ENCODE measurements at places on chromosomes 16 and 17. TPM values are rescaled to one million over a fixed set of nuclear protein-coding genes. Genes with fewer than 3 reads are reported as not detected.

WNT9B gene
- total RNA-seq = not detected

CHST5 gene
- total RNA-seq = 41.4 TPM

CDH8 gene
- total RNA-seq = 1.5 TPM

GRCh38 chr16:87780385-87780989 lies 14.7 kb upstream of the KLHDC4 start:
- H3K4me3 ChIP-seq = no peak overlapping the region
- peaks cover 10% of the 10 kb centered on the region for H3K4me1 ChIP-seq
- H3K36me3 ChIP-seq = no peaks in the 10 kb centered on the region
- peak; percentile 49 for DNase-seq

DNA sequence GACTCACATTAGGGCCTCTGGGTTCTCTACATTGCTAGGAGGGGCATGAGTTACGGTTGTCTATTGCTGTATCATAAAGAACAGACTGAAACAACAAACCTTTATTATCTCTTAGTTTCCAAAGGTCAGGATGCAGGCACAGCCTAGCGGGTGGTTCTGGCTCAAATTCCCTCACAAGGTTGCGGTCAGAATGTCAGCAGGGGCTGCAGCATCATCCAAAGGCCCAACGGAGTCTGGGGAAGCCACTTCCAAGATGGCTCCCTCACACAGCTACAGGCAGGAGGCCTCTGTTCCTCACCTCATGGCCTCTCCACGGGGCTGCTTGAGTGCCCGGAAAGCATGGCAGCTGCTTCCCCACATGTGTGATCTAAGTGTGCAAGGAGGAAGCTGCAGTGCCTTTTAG lies 29.6 kb upstream of the ZFPM1 start:
- H3K27ac ChIP-seq = no peak overlapping the region
- H3K4me3 ChIP-seq = no peak overlapping the region
- no peaks in the 10 kb centered on the region for H3K36me3 ChIP-seq
- no peak for DNase-seq
- H3K4me1 ChIP-seq = no peaks in the 10 kb centered on the region
- peaks cover 2% of the 10 kb centered on the region for H3K27me3 ChIP-seq

GRCh38 chr17:79803997-79804855 lies 7.3 kb upstream of the CBX8 start:
- H3K27me3 ChIP-seq = peaks cover 100% of the 10 kb centered on the region
- DNase-seq = no peak
- H3K36me3 ChIP-seq = no peaks in the 10 kb centered on the region
- H3K4me1 ChIP-seq = no peaks in the 10 kb centered on the region
- H3K27ac ChIP-seq = no peak overlapping the region
- no peak overlapping the region for H3K4me3 ChIP-seq

DNA sequence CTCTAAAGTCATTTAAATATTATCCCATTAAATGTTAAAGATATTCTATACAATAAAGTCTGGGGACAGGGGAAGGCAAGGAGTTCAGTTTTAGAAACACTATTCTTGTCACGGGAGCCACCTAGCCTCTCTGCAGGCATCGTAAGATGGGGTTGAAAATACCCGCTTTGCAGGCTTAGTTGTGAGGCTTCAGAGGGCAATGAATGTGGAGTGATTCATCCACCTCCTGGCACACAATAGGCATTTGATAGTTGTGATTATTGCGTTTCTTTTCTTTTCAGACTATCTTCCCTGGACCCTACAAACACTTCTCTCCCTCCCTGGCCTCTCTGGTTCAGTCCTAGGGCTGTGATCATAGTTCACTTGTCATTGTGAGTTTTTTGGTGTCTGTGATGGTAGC lies 19.6 kb downstream of the GLP2R start:
- H3K4me1 ChIP-seq = peaks cover 10% of the 10 kb centered on the region
- H3K36me3 ChIP-seq = no peaks in the 10 kb centered on the region
- no peaks in the 10 kb centered on the region for H3K27me3 ChIP-seq
- H3K27ac ChIP-seq = no peak overlapping the region
- no peak overlapping the region for H3K4me3 ChIP-seq

DNA sequence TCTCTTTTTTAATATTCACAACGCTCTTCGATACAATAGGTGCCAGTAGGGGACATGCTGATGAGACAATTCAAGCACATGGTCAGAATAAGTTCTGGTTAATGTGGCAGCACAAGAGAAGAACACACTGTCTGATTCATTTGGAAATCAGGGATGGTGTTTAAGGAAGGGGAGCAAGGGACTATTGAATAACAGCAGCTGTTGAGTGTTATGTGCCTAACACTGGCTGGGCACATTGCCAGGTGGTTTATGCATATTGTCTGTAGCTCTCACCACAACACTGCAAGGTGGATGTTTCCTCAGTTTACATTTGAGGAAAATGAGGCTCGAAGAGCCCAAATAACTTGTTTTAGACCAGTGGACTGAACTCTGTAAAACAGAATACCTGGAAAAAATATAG lies 44.2 kb downstream of the LYRM9 start:
- H3K27ac ChIP-seq = no peak overlapping the region
- DNase-seq = no peak
- H3K36me3 ChIP-seq = no peaks in the 10 kb centered on the region
- no peaks in the 10 kb centered on the region for H3K27me3 ChIP-seq

DNA sequence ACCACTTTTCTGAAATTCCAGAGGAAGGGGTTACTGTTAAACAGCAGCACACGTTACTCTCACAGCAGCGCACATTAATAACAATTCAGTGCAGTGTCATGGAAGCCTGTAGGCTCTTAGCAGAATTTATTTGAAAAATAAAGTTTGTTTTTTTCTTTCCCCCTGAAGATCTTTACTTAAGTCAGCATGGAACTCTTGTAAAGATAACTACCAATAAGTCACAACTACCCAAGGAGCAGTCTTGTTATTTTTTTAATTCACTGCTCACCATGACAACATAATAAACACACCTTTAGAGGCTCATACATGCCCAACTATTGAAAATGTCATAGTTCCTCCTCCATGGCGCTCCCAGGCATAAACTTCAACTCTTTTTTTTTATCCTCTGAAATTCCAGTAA lies 31.8 kb upstream of the PSMD7 start:
- no peak overlapping the region for H3K4me3 ChIP-seq
- H3K4me1 ChIP-seq = no peaks in the 10 kb centered on the region
- DNase-seq = no peak
- H3K36me3 ChIP-seq = no peaks in the 10 kb centered on the region
- H3K27me3 ChIP-seq = no peaks in the 10 kb centered on the region

Measured in transverse colon (tissue), 4 donors.